Activated T-cell treated with anti-CD3 and anti-CD28 coated beads, Interleukin-2, amount 50 U/mL, for 72 hours (primary cell): ENCODE measurements at places on chromosomes 1 and 21. TPM values are rescaled to one million over a fixed set of nuclear protein-coding genes. Genes with fewer than 3 reads are reported as not detected.
A peak's percentile ranks its signal among the peaks of the same experiment; 100 is the strongest.

GRCh38 chr1:91725618-91725988, 160.3 kb downstream of the TGFBR3 start:
- peaks cover 14% of the 10 kb centered on the region for H3K4me1 ChIP-seq
- peaks cover 8% of the 10 kb centered on the region for H3K36me3 ChIP-seq
- no peak overlapping the region for H3K4me3 ChIP-seq

DNA sequence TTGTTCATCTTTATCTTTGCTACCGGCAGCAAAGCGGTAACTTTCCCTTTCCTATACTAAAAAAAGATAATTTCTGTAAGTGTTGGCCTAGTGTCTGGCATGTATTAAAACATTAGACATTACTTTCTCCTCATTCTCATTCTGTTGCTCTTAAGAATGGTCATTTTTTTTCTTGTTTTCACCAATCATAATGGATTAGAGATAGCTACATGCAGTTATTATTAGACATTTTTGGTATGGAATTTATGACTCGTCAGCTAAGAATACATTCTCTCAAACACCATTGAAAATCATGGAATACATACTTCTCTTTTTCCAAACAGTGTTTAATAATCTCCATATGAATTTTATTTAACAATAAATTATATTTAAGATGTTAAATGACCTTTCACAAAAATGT, 1154.6 kb downstream of the BRINP3 start:
- H3K27ac ChIP-seq: no peak overlapping the region
- no peak for DNase-seq

- H3K36me3 ChIP-seq: no peaks in the 10 kb centered on the region
- H3K27me3 ChIP-seq: peaks cover 19% of the 10 kb centered on the region
- DNase-seq: peak; percentile 87
- peak overlapping the region; percentile 88 for H3K4me3 ChIP-seq
- peak overlapping the region; percentile 55 for H3K27ac ChIP-seq
Measured at GRCh38 chr1:6962478-6962995, 177.3 kb downstream of the CAMTA1 start.

GRCh38 chr1:49229555-49229954, 452.9 kb upstream of the BEND5 start:
- no peaks in the 10 kb centered on the region for H3K27me3 ChIP-seq
- H3K4me1 ChIP-seq: no peaks in the 10 kb centered on the region
- H3K36me3 ChIP-seq: no peaks in the 10 kb centered on the region
- no peak overlapping the region for H3K27ac ChIP-seq
- DNase-seq: no peak

DNA sequence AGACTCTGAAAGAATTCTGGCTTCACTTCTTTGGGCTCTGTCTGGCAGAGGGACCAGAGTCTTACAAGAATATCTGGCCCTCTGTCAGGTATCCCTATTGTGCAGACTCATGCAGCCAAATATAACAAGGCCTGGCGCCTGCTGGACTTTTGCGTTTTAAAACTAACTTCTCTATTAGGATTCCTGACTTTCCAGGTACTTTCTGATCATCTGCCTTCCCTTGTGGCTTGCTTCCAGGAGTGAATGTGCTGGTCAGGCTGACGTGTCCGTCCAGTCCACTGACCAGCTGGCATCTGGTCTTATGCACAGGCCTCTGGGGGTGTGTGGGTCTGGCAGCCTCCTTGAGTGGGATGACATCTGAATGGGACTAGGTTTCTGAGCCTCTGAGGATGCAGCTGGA, 8.6 kb upstream of the RAB29 start:
- no peak for DNase-seq
- no peak overlapping the region for H3K27ac ChIP-seq
- peaks cover 10% of the 10 kb centered on the region for H3K4me1 ChIP-seq
- no peak overlapping the region for H3K4me3 ChIP-seq
- no peaks in the 10 kb centered on the region for H3K27me3 ChIP-seq

OR10Z1 gene
- not detected for total RNA-seq
